ENCODE measurements at places on chromosomes 16 and 17. TPM values are rescaled to one million over a fixed set of nuclear protein-coding genes. Genes with fewer than 3 reads are reported as not detected.

Gene ESRP2
- 0.32 TPM for total RNA-seq

Gene CDH3
- not detected for total RNA-seq

Gene TBC1D28
- not detected for total RNA-seq

Gene FBXL19
- 18.2 TPM for total RNA-seq

Gene LDAF1
- total RNA-seq: 30.4 TPM

Gene HBA1
- not detected for total RNA-seq

Gene C1QTNF8
- not detected for total RNA-seq

Gene NACA2
- total RNA-seq: not detected

Gene ADAD2
- total RNA-seq: not detected

Gene SULT1A2
- not detected for total RNA-seq

Gene CCL18
- not detected for total RNA-seq

Gene ZFHX3
- total RNA-seq: 2.7 TPM

Gene FBXW10
- total RNA-seq: 0.11 TPM

Gene PRAC2
- not detected for total RNA-seq

Gene KCTD19
- total RNA-seq: not detected

Gene ENKD1
- total RNA-seq: 11.2 TPM

Gene SSTR5
- not detected for total RNA-seq

Gene CLEC18A
- 0.43 TPM for total RNA-seq

Gene DHX38
- 30.1 TPM for total RNA-seq

Gene VASN
- total RNA-seq: 234 TPM

Gene ENPP7
- not detected for total RNA-seq

Gene TMEM238L
- total RNA-seq: not detected

Gene KRTAP4-5
- not detected for total RNA-seq

Gene UNC13D
- under 0.01 TPM for total RNA-seq

Gene PIP4K2B
- total RNA-seq: 65.8 TPM
